Stimulated activated CD4-positive, alpha-beta T cell treated with anti-CD3 and anti-CD28 coated beads, Interleukin-1b, Interleukin-23, amount 100 ng/mL, for 4 hours (primary cell): ENCODE measurements at places on chromosomes 16 and 17.

- DNase-seq = peak; percentile 83
Observed at GRCh38 chr16:31700530-31701388, 172.8 kb upstream of the ZNF267 start.

- DNase-seq = no peak
Observed at GRCh38 chr17:80452173-80452915, 24.1 kb downstream of the NPTX1 start.

DNA sequence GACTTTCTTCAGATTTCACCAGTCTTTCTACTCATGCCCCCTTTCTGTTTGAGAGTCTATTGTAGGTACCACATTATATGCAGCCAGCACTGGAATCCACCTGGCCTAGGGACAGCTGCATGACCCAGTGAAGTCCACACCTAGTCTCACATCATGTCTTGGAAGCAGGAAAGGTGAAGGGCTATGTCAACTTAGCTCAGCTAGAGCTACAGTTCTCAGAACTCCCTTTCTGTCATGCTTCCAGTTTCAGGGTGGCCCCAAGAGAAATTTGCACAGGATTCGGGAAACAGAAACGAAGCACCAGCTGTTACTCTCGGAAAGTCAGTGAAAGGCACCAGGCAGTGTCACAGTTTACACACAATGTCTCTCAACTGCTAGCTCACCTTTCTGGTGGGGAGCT, 51.6 kb upstream of the NLRP1 start:
- no peak for DNase-seq

DNA sequence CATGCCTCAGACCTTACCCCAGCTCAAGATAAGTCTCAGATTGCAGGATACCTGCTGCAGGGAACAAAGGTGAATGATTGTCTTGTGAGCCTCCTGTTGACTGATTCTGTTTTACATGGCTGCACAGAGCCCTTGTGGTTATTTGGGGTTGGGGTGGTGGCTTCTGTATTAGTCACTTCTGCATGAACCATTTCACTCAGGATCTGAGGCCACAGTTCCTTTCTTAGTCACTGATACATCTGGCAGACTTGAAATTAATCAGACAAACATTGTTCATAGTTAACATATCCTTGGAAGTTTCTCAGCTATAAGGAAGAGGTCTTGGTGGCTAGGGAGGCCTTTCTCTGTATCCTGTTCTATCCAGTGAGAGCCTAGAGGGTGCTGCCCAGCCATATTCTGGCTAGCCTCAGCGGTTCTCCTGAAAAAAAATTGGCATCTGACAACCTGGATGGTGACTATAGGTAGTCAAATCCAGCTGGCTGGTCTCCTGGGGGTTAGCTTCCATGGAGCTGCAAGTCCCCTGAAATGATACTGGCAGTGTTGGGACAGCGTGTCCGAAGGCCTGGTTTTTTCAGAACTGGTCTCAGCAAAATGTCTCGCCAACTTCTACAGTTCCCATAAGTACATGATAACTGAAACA, 8.4 kb upstream of the PLK1 start:
- DNase-seq = no peak

DNA sequence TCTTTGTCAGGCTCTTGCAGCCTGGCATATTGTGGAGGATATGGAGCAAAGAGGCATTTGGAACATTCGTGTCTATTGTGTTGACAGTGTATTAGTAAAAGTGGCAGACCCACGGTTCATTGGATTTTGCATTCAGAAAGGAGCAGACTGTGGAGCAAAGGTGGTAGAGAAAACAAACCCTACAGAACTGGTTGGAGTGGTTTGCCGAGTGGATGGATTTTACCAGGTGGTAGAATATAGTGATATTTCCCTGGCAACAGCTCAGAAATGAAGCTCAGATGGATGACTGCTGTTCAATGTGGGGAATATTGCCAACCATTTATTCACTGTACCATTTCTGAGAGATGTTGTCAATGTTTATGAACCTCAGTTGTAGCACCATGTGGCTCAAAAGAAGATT, 44.5 kb downstream of the EFCAB13 start:
- DNase-seq = no peak

GRCh38 chr16:11675561-11676511, 7.6 kb downstream of the SNN start:
- no peak for DNase-seq

GRCh38 chr17:30557916-30558685, 80.9 kb downstream of the GOSR1 start:
- DNase-seq = no peak

DNA sequence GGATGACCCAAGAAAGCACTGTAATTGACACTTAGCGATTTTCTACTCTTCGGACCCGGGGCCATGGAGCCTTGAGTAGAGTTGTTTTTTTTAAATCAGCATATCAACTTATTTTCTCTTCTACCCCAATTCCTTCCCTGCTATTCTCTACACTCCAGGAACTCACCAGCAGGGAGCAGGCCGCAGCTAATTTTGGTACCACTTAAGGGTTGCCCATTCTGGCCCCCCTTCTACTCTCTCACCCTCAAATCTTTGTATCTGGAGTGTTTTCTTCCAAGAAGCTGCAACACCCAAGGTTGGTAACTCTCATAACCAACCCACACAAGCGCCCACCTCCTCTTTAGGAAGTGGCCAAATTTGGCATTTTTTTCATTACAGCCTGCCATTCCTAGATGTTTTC, 5.5 kb upstream of the ERAL1 start:
- no peak for DNase-seq

DNA sequence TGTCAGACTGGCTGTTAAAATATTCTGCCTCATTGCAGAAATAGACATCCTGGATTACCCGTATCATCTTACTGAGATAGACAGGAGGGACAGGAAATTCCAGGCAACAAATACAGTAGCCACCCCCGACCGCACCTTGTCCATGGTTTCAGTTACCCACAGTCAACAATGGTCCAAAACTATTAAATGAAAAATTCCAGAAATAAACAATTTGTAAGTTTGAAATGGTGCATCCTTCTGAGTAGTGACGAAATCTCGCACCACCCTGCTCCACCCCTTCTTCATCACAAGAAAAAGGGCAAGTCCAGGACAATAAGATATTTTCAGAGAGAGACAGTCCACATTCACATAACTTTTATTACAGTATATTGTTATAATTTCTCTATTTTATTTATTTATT, 23.6 kb upstream of the PRSS54 start:
- no peak for DNase-seq

DNA sequence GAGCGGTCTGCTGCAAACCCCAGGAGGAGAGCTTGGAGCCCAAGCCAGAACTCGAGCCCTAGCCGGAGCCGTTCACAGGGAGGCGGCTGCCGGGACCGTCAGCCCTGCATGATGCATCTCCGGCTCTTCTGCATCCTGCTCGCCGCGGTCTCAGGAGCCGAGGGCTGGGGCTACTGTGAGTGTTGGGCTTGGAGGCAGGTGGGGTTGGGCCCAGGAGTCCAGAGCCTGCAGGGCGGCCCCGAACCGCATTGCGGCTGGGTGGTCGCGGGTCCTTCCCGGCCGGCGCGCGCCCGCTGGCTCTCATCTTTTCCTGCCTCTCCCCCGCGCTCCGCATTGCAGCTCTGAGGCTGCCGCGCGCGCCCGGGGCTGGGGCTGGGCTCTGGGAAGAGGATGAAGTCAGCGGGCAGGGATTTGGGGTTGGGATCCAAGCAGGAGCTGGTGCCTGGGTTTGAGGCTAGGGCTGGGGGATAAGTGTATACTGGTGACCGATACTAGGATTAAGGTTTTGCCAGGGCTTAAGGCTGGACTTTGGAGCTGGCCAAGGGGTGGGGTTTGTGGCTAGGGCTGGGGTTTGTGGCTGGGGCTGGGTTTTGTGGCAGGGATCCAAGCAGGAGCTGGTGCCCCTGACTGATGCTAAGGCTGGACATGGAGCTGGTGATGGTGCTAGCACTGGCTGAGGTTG, 532 bp downstream of the CNTNAP1 start:
- DNase-seq = no peak

DNA sequence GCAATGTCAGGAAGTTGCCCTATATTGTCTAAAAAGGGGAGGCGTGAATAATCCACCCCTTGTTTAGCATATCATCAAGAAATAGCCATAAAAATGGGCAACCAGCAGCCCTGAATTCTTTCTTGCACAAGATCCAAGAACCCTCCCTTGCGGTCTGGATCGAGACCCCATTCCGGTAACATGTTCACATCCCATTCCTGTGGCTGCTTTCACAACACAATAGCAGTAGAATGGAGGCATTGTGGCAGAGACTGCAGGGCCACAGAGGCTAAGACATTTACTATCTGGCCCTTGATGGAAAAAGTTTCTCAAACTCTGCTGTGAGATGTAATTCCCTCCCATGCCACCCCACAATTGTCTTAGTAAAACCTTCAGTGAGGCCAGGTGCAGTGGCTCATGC, 73.2 kb downstream of the RMI2 start:
- no peak for DNase-seq

GRCh38 chr16:82386761-82387160, 216.7 kb upstream of the MPHOSPH6 start:
- DNase-seq = no peak

DNA sequence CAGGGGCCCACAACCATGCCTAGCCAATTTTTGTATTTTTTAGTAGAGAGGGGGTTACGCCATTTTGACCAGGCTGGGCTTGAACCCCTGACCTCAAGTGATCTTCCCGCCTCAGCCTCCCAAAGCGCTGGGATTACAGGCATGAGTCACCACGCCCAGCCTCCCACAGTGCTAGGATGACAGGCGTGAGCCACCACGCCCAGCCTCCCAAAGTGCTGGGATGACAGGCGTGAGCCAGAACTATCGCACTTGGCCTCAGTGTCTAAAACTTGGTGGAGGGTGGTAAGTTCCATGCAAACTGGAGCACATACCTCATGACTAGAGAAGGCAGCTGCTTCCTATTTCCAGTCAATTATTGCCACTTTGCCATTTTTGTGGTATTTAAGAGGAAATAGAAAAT, 7.1 kb downstream of the HSD17B2 start:
- no peak for DNase-seq

- no peak for DNase-seq
Observed at GRCh38 chr17:40203131-40203530, 16.0 kb upstream of the WIPF2 start.

- no peak for DNase-seq
Observed at GRCh38 chr16:89230255-89230654, 12.8 kb downstream of the ZNF778 start.

GRCh38 chr16:52543654-52544053, 3.3 kb downstream of the TOX3 start:
- no peak for DNase-seq

DNA sequence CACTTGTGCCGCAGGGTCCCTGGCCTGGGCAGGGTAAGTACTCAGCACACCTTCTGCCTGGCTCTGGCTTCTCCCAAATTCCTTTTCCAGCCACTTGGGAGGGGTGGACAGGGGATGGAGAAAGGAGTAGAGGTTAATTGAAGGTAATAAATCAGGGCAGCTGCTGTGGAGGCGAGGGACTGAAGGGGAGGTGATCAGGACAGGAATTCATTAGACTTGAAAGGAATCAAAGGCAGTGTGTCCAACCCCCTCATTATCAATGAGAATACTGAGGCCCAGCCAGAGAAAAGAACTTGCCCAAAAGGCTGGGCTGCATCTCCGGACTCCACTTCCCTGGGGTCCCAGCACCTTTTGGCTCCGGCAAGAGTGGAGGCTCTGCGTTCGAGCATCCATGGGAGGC, 2.4 kb downstream of the SOST start:
- DNase-seq = no peak

- no peak for DNase-seq
Observed at GRCh38 chr17:63035695-63036094, 69.7 kb downstream of the TANC2 start.

DNA sequence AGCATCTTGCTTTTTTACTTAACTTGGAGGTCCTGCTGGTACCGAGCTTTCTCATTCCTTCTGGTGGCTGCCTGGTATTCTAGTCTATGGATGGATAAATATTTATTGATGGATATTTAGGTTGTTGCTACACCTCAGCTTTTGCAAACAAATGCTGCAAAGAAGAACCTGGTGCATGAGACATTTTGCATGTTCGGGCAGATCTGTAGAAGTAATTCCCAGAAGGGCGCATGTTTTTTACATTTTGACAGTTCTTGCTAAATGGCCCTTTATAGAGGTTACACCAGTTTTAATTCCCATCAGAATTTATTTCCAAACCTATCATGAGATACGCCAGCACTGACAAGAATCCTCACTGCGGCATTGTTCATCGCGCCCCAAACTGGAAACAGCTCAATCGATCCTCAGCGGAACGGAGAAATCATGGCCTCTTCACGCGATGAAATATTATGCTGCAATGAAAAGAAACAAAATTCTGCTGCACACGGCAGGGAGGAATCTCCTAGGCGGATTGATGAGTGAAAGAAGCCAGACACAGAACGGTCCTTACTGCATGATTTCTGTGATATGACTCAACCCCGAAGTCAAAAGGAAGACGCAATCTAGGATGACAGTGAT, 68.0 kb upstream of the CREBBP start:
- DNase-seq = no peak

GRCh38 chr17:15298176-15298575, 33.0 kb upstream of the PMP22 start:
- no peak for DNase-seq

DNA sequence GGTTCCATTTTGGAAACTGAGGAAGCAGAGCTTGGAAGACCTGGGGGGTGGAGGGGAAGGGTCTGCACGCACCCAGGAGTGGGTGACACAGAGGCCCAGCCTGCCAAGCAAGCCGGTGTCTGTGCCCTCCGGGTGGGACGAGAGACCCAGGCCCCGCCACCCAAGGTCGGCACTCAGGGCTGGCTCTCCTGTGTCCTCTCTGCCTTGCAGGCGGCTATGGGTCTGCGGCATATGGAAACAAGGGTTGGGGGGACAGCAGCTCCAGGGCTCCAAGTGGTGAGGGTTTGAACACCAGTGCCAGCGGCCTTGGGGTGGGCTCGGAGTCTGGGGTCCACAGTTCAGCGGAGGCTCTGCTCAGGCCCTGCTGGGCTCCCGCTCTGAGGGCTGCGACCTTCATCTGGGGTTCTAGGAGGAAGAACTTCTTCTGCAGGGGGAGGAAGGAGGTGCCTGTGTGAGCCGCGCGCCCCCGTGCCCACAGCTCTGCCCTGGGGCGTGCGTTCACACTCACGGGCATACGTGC, 4.6 kb upstream of the CD7 start:
- no peak for DNase-seq

GRCh38 chr17:33523577-33523981, 230.5 kb upstream of the ASIC2 start:
- DNase-seq = no peak

- no peak for DNase-seq
Observed at GRCh38 chr17:82893779-82894178, 54.0 kb upstream of the ZNF750 start.

DNA sequence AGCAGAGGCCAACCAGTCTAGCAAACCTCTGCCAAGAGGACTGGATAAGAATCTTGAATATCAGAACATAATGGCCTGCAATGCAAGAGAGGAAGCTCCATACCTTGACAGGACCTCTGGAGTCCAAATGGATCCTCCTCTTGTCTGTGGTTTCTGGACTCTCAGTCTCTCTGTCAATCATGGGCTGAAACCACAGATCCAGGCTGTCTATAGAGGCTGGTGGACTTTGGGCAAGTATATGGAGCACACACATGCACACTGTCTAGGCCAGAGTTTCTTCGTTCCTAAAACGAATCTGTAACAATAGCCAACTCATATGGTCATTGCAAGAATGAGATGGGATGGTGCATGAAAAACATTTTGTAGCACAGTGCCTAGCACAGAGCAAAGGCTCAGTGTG, 37.7 kb downstream of the NLRC5 start:
- DNase-seq = no peak

- DNase-seq = no peak
Observed at GRCh38 chr16:49101997-49102396, 179.6 kb downstream of the CBLN1 start.
